IMR-90 (cell line): ENCODE measurements at places on chromosomes 7 and 10.

- DNase-seq, result no peak
Observed at GRCh38 chr7:47953822-47954221, 5.6 kb upstream of the PKD1L1 start.

DNA sequence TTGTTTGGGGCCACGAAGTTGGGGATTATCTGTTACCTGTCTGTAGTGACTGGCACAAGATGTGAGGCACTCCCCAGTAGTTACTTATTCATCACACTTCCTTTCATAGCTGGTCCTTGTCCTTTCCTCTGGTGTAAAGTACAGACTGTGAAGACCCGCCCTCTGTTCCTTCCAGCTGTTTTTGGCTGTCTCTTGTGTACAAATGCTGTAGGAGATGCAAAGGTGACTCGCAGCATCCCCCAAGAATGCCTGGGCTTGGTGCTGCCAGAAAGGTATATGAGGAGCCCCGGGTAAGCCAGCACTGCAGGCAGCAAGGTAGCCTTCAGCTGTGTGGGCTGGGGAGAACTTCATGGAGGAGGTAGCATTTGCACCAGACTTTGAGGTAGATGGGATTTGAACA lies 236.6 kb downstream of the EBF3 start:
- no peak for DNase-seq

DNA sequence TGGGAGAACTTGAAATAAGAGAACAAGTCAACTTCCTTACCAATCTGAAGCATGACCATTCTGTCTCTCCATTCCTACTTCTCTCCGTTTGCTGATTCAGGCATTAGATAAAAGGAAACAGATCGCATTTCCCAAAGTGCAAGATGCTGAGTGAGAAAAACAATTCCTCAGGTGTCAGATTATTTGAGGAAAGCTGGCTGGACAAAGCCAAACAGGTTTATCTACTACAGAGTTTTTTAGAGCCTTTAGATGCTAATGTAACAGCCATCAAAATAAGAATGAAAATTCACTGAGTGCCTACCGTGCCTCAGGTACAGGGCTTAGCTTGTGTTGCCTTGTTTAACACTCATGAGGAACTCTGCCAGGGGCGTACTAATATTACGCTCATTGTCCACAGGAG lies 135.9 kb upstream of the MBL2 start:
- DNase-seq, result no peak

GRCh38 chr7:37107047-37107750 lies 341.5 kb downstream of the ELMO1 start:
- DNase-seq, result no peak

GRCh38 chr10:20988357-20988983 lies 91.4 kb upstream of the NEBL start:
- no peak for DNase-seq

- no peak for DNase-seq
Observed at GRCh38 chr10:9382533-9382866, 1328.0 kb downstream of the GATA3 start.

DNA sequence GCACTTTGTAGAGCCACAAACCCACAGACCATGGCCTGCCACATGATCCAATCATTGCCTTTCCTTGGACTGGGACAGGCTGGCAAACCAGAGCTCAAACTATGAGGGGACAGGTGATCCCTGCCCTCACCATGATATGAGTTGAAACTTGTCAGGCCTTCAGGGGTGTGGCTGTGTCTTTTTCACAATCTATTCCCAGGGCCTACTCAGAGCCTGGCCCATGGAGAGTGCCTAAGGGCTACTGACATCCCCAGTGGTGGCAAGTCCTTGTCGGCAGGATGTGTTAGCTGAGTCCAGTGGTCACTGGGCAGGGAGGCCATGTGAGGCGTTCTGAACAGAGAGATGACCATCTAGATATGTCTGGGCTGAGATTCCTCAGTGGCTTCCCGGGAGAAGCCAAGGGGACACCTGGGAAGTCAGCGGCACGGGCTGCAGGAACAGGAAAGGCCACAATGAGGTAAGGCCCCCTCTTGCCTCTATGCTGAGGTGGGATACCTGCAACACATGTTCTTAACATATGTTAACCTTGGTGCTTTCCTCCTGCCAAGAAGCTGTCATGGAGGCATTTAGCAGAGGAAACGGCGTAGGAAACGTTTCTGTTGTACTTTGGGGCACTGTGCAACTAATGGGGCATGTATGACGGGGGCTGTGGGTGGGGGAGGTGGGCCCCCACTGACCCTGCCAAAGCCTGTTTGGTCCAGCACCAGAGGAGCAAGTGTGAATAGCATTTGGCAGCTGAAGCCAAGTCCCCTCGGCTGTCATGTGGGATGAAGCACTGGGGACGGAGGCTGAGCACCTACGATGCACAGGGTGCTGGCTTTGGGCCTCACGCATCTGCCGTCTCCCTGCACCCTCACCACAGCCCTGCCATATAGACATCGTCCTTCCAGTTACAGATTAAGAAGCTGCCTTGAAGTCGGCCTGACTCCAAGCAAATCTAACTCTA lies 384.0 kb downstream of the RPS24 start:
- DNase-seq, result no peak

DNA sequence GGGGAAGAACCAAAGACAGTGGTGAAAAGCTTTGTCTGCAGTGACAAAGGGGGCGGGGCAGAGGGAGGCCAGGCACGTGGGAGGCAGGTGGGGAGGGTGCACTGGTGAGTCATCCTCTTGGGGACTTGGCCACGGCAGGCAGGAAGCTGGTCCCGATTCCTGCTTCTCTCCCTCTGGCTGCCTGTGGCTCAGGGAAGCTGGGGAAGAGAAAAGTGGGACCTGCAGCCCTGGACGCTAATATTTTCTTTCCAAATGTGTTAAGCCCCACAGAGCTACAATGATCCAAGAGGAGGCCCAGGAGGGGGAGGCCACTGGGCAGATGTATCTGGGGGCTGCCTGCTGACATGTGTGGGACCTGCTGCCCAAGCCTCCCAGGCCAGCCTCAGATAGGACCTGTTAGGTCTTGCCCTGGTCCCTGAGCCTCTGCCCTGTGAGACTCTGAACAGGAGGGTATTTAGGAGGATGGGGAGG lies 231.8 kb downstream of the KCNMA1 start:
- DNase-seq, result peak; percentile 80

DNA sequence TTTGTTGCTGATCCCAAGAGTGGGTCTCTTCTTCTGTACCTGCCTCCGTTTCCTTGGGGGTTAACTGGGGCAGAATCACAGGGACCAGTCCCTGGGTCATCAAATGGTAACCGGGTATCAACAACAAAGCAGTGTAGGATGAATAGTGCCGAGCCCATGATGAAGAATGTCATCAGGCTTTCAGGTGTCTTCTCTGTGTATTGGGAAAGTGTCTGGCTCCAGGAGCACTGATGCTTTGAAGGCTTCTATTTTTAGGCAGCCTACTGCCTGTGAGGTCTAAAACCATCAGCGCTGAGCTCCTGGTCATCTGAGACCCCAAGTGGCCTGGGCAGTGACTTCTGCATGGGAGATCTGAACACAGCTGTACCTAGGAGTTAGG lies 48.2 kb upstream of the SHH start:
- no peak for DNase-seq

DNA sequence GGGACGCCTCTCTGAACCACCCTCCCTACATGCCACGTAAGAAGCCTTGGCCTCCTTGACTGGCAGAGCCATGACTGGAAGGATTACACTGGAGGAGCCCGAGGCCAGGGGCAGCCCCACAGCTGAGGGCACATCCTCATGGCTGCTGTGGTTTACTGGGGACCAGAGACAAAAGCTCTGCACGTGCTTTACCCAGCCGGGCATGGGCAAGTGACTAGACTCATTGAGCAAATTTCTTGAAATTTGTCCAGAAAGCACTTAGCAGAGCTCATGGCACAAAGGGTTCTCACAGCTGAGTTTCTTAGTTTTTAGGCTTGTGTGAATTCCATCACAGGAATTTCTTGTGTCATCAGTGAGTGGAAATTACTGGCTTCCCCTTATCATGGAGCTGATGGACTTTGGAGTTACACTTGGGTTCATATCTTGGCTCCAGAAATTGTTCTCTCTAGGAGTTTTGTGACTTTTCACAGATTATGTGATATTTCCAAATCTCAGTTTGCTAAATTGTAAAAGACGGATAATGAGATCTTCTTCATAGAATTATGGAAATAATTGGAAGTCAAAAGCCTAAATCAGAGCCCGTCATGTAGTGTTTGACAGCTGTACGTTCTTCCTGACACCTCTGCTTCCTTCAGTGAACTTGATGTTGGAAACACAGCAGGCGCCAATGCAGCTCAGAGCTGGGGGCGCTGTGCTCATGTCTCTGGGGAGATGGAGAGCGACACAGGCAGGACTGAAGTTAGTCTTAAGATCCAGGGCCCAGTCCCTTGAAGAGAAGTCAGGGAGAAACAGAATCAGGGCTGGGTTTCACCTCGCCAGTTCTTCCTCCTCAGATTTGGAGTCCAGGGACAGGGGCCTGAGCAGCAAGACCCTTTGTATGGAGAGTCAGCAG lies 47.7 kb upstream of the MGAM2 start:
- DNase-seq, result no peak

DNA sequence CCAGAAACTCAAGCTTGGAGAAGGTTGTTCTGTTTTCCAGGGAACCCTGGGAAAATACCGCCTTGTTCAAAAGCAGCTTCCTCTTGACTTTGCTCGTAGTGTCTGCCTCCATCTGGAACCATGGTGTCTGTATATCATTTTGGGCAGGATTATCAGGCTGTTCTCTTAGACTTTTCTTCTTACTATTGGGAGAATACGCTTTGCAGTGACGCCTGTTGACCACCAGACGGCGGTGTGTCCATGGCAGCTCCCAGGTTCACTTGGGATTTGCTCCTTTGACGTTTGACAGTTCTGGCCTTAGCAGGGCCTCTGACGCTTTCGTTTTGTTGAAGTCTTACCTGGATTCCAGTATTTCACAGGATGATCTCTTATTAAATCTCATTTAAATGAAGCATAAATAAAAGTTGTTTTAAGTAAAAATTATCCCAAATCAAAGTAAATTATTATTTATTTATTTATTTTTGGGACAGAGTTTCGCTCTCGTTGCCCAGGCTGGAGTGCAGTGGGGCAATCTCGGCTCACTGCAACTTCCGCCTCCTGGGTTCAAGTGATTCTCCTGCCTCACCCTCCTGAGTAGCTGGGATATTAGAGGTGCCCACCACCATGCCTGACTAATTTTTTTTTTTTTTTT lies 41.8 kb upstream of the GJD4 start:
- DNase-seq, result peak; percentile 76

- no peak for DNase-seq
Observed at GRCh38 chr7:6646465-6646864, 9.3 kb downstream of the ZNF316 start.

GRCh38 chr7:151825721-151826120 lies 51.2 kb downstream of the PRKAG2 start:
- no peak for DNase-seq

DNA sequence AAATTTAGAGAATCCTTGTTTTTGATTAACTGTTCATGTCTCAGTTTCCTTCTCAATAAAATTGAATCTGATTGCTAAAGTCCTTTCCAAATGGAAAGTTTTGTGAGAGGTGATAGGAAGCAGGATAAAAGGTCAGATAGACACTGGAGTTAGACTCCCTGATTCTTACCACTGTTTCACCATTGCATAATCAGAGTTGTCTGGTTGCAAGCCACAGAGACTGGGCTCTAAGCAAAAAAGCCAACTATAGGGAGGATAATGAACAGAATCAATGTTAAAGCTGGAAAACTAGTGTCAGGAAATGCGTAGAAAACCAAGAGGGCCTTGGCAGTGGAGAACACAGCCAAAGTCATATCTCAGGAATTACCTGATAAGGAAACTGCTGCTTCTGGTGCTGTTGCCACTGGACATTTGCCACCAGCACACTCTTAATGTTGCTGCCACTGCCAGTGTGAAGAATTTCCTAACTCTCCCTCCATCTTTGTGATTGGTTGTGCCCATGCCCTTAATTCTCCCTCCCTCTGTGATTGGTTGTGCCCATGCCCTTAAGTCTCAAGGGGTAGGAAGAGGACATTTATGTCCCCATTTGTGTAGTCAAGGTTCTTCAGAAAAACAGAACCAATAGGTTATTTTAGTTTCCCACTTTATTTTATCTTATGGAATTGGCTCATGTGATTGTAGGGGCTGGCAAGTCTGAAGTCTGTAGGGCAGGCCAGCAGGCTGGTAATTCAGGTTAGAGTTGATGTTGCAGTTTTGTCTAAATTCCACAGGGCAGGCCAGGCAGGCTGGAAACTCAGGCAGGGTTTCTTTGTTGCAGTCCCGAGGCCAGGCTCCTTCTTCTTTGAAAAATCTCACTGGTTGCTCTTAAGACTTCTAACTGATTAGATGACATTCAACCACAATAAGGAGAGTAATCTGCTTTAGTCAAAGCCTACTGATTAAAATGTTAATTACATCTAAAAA lies 639.0 kb downstream of the REEP3 start:
- no peak for DNase-seq

- no peak for DNase-seq
Observed at GRCh38 chr7:139714163-139714901, 63.5 kb downstream of the HIPK2 start.

DNA sequence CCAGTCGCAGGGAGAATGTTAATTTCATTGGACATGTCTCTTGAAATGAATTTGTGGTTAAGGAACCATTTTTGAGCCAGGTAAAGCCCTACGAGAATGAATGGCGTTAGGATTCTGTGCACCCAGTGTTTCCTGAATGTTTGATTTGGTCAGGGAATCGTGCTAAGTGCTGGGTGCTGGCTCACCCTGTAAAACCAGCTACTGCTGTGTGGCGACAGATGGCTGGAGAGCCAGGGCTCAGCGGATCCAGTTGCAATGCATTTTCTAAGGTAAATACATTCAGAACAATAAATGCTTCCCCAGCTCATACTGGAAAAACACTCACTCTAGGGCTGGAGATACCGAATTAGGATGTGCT lies 355.5 kb downstream of the GLRX3 start:
- no peak for DNase-seq

DNA sequence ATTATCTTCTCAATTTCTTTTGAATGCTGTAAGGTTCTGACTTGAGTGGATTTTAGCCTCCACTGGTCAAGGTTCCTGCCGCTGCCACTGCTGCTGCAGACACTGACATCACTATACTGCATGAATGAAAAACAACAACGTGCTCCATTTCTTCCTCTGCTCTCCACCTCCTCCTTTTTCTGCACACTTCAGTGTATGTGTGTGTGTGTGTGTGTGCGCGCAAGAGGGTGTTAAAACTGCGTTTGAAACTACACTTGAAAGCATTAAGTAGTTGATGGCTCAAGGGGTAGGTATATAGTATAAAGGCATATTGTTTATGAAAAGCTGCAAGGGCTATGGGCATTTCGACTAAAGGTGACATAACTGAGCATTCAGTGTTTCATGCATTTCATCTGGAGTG lies 3.5 kb downstream of the GLCCI1 start:
- peak; percentile 6 for DNase-seq

DNA sequence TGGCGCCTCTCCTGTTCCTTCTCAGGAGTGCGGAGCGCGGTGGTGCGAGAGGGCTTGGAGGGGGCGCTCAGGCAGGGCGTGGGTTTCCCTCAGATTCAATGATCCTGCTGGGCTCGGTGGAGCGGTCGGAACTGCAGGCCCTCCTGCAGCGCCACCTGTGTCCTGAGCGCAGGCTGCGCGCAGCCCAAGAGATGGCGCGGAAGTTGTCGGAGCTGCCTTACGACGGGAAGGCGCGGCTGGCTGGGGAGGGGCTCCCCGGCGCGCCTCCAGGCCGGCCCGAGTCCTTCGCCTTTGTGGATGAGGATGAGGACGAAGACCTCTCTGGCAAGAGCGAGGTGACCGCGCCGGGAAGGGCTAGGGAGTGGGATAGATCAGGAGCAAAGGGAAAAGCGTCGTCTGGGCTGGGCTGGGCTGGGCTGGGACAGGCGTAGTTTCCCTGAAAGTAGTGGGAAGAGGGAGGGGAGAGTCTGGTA lies 17.0 kb downstream of the FAM131B start:
- DNase-seq, result peak; percentile 32
